M059J (cell line): ENCODE measurements at places on chromosomes 5 and 9.

- DNase-seq, result no peak
These were observed 4.9 kb downstream of the TSPAN17 start for GRCh38 chr5:176652136-176652535.

DNA sequence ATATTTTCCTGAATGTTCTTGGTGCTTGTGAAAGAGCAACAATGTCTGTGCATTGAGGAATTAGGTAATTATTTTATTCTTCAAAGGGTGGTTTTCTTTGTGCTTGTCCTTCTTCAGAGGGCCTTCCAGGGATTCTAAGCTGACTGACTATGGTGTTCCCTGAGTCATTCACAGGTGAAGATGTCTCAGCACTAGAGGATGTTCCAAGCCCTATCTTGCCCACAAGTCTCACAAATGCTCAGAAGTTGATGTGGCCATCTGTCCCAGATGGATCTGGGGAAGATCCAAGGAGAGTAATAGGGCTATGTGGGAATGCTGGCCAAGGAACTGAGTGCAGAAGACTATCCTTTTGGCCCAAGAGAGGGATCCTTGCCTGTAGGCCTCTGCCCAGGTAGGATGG is 120.9 kb downstream of the ADAMTSL1 start:
- DNase-seq, result no peak

GRCh38 chr9:116452634-116453033 is 234.5 kb upstream of the TRIM32 start:
- no peak for DNase-seq

- DNase-seq, result no peak
These were observed 42.4 kb downstream of the LRSAM1 start for GRCh38 chr9:127493592-127494303.

DNA sequence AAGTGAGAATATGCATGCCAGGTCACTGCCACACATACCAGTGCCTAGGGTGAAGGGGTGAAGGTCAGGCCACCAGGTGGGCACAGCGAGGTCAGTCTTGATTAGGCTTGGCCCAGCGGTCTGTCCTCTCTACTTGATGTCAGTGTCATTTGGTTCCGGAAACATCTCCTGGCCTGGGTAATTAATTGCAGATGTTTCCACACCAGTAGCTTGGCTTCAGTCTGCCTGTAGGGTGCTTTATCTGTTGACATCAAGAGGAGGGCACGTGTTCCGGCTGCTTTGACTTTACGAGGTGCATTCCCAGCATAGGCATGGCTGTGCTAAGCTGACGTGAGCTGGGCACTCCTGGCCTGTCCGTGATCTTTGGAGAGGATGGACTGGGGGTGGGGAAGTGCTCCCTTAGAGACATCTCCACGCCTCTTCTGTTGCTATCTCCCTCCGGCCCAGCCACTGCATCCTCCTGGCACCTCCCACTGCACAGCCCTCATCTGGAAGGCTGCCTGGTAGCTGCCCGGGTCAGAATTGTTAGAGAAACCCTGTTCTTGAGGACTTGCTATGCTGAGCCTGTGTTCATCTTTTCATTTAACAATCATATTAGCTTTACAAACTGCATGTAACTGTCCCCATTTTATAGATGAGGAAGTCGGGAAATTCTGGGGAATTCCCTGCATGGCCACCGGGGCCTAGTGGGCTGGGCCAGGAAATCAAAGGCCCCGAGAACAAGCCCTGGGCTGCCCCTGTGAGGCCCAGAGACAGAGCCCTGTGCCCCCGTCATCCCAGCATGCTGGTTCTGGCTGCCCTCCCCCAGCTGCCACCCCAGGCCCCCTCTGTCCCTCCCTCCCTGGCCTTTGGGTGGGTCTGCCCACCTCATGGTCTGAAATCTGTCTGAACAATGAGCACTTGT is 29.1 kb downstream of the JADE2 start:
- peak; percentile 99 for DNase-seq

GRCh38 chr9:98359569-98359968 is 104.1 kb upstream of the TBC1D2 start:
- DNase-seq, result no peak

DNA sequence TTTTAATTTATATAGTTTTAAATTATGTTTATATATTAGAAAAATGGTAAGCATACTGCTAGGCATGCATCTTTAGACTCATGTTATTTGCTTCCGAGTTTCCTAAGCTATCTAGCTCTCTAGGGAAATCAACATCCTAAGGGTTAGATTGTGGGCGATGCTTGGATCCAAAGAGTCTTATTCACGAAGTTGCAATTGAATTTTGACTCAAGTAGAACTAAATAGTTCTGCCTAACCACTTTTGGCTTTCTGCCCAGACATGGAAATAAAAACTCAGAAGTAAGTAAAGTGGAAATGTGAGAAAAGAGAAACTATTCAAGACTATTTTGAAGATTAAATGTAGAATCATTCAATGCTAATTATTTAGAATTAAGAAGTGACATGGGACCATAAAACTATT is 440.4 kb downstream of the CDH18 start:
- peak; percentile 79 for DNase-seq

GRCh38 chr5:44387406-44387805 is 1.8 kb downstream of the FGF10 start:
- DNase-seq, result no peak

DNA sequence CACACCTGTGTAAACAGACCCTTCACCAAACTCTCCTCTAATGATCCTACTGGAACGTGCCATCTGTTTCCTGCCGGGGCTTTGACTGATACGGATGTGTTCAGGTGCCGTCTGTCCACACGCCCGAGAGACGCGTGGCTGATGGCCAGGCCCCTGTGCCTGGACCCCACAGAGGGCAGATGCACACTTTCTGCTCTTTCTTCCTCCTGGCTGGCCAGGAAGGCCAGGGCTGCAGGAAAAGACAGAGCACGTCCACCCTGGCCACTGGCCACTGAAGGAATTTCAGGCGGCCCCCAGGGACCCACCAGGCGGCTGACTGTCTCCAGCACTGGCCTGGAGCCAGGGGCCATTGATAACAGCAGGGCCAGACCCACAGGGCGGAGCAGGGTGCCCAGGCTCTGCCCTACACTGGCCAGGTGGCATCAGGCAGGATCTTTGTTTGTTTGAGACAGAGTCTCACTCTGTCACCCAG is 3.6 kb upstream of the ENG start:
- DNase-seq, result no peak

DNA sequence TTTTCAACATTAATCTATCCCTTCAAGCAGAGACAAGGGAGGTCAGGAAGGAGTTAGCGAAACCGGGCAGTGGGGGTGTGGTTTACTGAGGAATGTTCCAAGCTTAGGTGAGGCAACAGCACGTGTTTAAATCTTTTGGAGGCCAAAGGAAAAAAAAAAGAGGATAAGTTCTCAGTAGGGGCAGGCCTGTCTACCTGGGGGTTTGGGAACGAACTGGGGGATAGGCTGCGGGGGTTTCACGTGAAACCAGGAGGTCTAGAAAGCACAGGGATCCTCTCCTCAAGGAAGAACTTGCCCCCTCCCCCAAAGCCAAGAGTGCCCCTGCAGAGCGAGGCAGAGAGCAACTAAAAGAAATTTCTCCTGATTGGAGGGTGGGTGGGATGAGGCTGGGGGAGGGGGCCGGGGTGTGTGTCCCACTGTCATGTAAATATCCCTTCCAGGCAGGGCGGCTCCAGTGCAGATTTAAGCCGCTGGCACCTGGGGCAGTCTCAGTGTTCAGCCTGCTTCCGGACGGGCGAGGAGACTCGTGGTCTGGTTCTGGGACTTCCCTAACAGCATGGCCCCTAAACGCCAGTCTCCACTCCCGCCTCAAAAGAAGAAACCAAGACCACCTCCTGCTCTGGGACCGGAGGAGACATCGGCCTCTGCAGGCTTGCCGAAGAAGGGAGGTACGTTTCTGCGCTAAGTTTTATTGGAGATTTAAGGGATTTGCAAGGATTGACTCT is 5.5 kb upstream of the SET start:
- DNase-seq, result peak; percentile 34

DNA sequence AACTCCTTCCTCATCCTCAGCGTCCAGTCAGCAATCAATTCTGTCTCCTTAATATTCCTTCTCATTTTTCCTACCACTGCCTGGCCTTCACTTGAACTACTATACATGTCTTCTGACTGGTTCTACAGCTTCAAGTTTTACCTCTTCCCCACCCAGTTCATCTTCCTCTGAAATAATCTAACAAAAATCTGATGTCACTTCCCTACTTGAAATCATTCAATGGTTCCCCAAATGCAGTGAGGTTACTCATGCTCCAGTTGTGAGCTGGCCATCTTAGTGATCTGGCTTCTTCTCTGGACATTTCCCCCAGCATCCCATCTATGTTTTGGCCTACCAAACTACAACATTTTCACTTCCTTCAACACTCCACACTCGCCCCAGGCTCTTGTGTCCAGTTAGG is 14.9 kb upstream of the TMEM267 start:
- DNase-seq, result no peak

GRCh38 chr5:2298781-2299180 is 416.1 kb upstream of the IRX4 start:
- DNase-seq, result no peak

GRCh38 chr5:57559110-57559635 is 76.6 kb upstream of the ACTBL2 start:
- DNase-seq, result no peak

GRCh38 chr5:42990892-42991291 is 49.2 kb downstream of the ANXA2R start:
- no peak for DNase-seq

DNA sequence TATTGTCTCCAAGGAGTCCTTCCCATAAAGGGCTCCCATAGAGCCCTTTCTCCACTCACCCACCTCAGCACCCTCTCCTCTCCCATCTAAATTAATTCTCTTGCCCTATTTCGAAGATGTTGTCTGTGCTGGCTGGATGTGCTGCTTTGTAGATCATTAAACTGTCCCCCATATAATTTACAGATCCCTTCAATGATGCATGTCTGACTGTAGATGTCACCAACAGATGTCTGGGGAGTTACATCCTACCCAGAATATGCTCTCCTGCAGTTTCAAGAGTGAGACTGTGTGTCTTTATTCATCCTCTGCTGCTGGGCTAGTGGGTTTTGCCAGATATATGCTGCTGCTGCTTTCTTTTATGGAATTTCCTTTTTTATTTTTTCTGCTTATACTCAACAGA is 351.2 kb downstream of the MLLT3 start:
- DNase-seq, result no peak

GRCh38 chr5:94159144-94159543 is 417.7 kb upstream of the POU5F2 start:
- no peak for DNase-seq

DNA sequence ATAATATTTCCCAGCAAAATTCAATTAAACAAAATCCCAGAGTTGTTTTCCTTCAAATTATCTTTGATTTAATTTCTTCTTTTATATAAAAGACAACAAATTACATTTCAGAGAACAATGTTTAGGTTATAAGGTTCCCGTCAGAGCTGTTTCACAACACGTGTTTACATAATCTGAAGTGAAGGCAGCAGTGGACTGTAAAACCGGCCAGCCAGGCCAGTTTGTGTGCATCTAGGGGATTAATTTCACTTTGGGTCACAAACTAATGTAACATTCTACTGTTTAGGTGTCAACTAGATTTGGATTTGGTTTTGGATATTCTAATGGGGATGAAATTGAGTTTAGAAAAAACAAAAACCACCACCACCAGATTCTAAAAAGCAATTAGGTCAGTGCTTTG is 86.5 kb upstream of the PLPP1 start:
- DNase-seq, result no peak

DNA sequence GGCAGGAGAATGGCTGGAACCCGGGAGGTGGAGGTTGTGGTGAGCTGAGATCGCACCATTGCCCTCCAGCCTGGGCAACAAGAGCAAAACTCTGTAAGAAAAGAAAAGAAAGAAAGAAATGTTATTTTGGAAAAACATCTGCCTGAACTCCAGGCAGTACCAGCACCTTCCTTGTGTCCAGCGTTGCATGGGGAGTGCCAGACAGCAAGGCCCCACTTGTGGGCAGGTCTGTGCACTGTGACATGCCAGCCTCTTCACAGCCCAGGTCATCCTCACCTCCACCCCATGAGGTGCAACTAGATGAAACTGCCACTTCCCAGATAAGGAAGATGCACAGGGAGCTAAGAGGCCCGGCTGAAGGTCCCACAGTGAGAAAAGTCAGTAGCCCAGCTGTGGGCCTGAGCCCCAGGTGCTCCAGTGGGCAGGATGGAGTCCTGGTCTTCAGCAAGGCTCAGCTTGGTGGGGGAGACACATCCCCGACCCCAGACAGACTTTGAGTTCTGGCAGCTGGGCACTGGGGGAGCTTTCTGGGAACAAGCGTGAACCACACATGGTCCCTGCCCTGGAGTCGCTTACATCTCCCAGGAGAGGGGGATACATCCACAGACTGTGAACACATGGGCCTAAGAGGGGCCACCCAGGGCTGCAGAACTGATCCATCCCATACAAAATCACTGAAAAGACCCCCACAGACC is 146.9 kb upstream of the IER5L start:
- DNase-seq, result no peak

DNA sequence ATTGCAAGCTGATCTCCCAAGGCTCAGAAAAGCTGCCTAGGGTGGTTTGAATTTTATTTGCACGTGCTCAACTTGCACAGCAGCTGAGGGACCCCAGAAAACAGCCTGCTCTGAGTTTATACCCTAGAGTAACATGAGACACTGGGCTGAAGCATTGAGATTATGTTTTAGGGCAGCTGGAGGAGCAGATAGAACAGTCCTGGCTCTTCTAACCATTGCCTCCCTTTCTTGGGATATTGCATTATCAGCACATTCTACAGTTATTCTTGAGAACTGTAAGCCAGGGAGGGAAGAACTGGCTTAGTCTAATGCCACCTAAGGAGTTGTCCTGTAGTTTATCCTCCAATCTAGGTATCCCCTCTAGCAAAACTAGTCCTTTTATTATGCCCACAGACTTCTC is 10.3 kb downstream of the SMC2 start:
- no peak for DNase-seq

- no peak for DNase-seq
These were observed 1307.2 kb downstream of the EFNA5 start for GRCh38 chr5:106363578-106363977.

DNA sequence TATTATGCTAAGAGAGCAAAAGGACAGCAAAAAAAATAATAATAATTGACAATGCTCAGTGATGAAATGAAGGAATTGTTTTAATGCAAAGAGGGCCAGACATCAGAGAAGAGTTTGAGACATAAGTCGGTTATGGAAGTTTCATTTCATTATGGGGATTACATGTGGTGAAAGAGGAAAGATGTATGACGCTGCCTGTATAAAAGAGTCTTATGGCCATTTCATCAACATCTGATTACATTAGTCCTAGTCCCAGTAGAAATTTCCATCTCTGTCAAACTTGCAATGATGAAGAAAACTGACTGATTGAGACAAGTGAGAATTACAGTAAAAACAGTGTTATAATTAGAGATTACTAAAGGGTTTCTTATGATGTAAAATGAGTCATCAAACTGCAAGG is 900.6 kb upstream of the CDH9 start:
- no peak for DNase-seq

GRCh38 chr5:55597014-55597981 is 62.5 kb upstream of the PLPP1 start:
- peak; percentile 95 for DNase-seq

- no peak for DNase-seq
These were observed 49.5 kb downstream of the PTCD2 start for GRCh38 chr5:72369711-72370110.

- DNase-seq, result peak; percentile 56
These were observed 169.2 kb upstream of the SLC30A5 start for GRCh38 chr5:68924481-68925145.
